Hippocampal formation (tissue), 2 donors: ENCODE measurements at places on chromosomes 16 and 17.

DNA sequence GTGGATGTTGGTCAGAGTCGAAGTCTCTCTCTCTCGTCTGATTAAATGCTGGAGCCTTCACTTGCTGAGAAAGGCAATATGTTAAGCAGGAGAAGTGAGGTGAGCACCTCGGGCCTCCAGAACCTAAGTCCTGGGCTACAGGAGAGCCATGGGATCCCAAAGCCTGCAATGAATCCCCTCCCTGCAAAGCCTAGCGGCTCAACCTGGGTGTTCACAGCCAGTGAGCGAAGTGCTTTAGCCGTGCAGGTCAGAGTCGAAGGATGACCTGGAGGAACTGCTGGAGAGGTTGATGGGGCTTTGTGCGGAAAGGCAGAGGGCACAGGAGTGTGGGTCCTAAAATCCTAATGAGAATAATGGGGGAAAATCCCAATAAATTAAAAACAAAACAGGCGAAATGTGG, 267.8 kb downstream of the ENGASE start:
- DNase-seq, result no peak

DNA sequence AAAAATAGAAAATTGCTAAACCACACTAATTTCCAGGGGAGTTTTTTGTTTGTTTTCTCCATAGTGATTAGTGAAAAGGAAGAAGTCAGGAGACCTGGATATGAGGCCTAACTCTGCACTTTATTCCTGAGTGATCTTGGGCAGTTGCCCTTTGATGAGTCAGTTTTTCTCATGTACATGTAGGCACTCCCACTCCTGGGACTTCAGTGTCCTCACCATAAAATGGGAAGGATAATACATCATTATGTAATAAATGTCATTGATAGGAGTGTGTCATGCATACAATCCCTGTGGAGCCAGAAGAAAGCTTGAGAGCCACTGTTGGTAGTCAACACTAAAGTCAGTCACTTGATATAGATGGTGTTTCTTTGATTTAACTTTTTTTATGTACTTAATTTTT, 32.5 kb downstream of the WIPF2 start:
- DNase-seq, result no peak

DNA sequence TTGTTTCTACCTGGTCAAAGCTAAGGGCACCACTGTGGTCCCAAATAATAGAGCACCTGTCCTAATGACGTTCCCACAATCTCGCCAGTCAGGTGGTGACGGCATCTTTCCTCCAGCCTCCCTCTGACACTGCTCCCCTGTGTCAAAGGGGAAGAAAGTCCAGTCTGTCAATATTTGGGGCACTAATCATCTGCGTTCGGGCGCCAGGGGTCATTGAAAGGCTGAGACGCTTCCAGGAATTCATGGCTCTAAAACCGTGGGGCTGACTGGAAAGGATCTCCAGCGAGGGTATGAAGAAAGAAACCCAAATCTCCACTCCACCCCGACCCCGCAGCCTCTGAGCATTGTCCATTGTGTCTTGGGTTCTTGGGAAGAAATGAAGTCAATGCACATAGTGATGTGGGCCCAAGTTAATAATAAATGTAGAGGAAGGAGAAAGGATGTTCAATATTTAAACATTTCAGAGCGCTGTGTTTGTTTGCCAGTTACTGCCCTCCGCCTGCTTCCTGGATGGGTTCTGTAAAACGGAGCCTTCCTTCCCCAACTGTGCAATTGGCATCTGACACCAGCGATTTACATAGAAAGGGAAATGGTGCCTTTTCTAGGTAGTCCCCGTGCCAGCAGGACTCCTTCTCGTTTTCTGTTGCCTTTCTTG, 103.2 kb downstream of the SOCS1 start:
- no peak for DNase-seq

DNA sequence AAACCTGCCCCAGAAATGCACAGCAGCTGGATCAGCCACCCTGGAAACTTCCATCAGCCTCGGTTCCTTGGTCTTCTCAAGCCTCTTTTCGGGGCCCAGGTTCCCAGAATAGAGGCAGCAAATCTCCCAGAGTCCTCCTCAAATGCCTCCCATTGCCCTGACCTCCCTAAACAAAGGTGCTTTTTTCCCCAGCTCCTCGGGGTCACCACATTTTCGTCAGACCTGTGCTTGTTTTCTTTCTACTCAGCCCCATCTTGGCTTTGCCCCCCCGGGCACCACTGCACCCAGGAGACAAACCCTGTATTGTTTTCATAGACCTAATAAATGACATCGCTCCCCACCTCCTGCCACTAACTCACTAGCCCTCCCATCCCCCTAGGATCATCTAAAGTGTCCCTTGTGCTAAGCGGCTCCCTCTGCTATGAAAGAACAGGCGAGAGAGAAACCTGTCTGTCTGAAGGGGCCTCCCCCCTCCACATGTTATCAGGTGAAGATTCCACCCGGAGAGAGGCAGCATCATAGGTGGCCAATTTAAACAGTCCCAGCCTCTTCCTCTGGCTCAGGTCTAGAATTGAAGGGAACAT, 451.1 kb downstream of the SOX9 start:
- no peak for DNase-seq

GRCh38 chr17:51442088-51442865, 181.9 kb downstream of the UTP18 start:
- DNase-seq, result no peak

DNA sequence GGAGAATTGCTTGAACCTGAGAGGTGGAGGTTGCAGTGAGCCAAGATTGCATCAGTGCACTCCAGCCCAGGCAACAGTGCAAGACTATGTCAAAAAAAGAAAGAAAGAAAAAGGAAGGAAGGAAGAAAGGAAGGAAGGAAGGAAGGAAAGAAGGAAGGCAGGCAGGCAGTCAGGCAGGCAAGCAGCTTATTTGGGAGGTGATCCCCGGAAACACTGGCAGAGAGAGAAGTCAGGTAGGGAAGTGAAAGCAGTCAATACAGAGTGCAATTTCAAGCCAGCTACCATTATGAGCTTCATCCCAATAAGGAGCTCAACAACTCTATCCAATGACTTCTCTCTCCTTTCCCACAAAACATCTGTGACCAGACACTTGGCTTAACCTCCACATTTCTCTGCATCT, 83.0 kb upstream of the TBC1D3K start:
- DNase-seq, result no peak

DNA sequence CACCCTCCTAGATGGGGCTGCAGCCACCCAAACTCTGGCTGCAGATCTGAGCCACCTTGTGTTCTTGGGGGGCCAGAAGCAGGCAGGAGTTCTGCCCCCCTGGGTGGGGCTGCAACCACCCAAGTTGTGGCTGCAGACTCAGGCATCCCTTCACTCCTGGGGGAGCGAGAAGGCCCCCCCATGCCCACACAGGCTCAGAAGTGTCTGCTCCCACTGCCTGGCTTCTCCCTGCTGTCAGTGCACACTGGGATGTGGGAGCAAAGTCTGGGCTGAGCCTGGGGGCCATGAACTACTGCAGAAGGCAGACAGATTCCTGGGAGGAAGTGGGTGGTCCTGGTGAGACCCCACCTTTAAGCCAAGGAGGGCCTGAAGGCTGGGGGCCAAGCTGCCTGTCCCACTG, 13.0 kb downstream of the MT1X start:
- no peak for DNase-seq

GRCh38 chr17:57257195-57257894, 1.0 kb downstream of the MSI2 start:
- no peak for DNase-seq

- DNase-seq, result no peak
These were observed 17.7 kb downstream of the VASN start for GRCh38 chr16:4389051-4389955.

- DNase-seq, result no peak
These were observed 23.4 kb upstream of the KRT24 start for GRCh38 chr17:40726919-40727318.

- no peak for DNase-seq
These were observed 174.2 kb downstream of the CYLD start for GRCh38 chr16:50916040-50916439.

GRCh38 chr16:64872101-64872500, 249.8 kb downstream of the CDH11 start:
- no peak for DNase-seq

GRCh38 chr17:2025220-2025621, at the start of gene RTN4RL1:
Gene RTN4RL1, minus strand, starts transcription at chr17:2025334. Its CDS starts 469 bp downstream, at chr17:2024865.
- peak; percentile 39 for DNase-seq

GRCh38 chr16:48433850-48434530, 48.8 kb upstream of the SIAH1 start:
- no peak for DNase-seq

- no peak for DNase-seq
These were observed 1.2 kb downstream of the CHST5 start for GRCh38 chr16:75534560-75535205.

GRCh38 chr16:68299571-68300453, 10.9 kb downstream of the SLC7A6OS start:
- no peak for DNase-seq

DNA sequence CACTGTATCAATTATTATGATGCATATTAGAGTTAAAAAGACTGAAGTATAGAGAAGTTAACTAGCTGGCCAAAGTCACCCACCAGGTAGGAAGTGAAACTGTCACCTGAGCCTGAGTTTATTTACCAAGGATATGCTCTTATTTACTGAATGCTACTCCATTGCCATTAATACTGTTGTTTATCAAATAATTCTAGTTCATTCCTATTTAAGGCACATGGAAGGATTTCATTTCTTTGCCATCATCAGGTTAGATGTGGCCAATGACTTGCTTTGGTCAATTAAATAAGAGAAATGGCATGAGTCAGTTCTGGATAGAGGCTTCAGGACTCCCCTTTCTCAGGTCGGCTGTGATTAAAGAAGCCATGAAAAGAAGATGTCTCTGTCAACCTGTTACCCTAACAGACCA, 169.6 kb downstream of the KCNJ2 start:
- DNase-seq, result no peak

DNA sequence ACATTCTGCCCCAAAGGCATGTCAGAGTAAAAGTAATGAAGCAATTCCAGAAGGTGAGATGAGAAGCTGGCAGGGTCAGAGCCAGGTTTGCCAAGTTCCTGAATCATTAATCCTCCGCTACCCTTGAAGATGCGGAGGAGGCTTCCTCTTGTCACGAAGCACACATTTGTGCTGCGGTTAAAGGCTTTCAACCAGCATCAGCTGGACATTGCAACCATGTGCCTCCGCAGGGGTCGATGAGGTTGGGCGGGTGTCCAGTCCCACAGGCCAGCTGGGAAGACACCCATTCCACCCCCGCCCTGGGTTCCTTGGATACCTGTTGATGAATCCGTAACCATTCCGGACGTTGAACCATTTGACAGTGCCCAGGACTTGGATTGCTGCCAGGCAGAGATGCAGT, 1.3 kb downstream of the YBX2 start:
- no peak for DNase-seq

DNA sequence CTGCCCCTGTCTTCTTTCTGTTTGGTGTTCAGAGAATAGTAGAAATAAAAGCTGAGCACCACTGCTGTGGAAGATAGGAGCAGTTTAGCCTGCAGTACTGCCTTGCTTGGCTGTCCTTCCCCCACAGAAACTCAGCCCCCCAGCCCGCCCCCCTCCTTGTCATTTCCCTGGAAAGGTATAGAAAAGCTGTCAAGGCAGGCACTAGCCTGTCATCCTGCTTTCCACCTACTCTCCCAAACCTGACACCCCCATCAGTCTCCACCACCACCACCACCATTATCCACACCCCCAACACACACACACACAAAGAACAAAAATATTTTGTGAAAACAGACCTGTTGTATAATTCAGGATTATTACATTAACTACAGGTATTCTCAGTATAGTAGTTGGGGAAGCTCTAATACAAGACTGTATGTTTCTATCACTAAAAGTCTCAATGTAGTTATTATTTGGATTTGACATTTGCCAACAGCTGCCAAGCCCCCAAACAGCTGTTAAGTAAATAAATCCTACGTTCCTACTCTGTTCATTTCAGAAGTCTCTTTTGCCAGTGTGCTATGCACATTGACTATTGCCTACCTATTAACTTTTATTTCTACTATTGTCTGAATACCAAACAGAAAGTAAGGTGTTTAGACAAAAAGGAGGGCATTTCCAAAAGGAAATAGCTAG, 128.8 kb downstream of the CYB561 start:
- no peak for DNase-seq

DNA sequence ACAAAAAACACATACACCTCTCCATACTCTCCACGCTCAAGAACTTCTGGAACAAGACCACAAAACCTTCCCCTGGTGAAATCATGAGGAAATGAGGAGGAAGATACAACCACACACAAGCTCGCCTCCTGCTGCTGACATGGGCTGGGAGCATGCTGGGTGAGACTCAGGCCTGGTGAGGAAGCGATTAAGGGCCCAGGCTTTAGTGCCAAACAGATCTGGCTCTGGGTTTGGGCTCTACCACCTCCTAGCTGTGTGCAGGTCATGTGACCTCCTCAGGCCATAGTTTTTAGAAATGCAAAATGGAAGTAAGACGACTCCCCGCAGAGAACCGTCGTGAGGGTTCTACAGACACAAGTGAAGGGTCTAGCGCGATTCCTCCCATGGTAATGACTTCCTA, 41.3 kb downstream of the VAC14 start:
- no peak for DNase-seq

GRCh38 chr17:75433218-75433783, 23.1 kb upstream of the TMEM94 start:
- DNase-seq, result no peak

DNA sequence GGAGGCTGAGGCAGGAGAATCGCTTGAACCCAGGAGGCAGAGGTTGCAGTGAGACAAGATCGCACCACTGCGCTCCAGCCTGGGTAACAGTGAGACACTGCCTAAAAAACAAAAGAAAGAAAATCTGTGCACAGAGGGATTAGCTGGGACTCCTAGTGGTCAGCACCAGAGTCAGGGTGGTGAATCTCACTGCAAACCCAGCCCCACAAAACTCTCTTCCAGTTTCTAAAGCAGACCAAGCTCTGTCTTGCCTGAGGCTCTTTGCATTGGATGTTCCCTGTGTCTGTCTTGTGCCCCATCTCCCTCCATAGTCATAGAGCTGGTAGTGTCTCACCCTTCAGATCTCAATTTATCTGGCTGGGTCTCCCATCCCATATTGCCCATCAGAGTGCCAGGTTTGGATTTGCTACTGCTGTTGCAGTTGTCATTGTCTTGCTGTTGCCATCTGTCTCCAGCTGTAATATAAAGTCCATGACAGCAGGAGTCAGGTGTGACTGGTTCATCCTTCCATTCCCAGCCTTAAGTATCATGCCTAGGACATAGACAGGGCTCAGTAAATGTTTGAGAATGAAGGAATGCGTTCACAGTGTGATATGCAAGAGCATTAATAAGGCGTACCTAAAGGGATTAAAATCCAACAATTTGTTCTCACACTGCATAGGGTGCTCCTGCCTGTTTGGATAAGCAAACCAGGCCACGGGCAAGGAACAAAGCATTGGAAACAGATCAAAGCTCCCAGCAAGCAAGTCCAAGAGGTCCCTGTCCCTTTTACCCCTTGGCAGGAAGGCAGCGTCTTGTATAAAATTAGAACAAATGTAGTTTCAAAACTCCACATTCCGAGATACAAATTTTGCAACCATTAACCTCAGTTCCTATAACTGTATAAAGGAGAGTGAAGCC, 614.6 kb upstream of the CDH5 start:
- DNase-seq, result no peak

- DNase-seq, result no peak
These were observed 25.3 kb downstream of the SRL start for GRCh38 chr16:4216596-4216995.

- DNase-seq, result no peak
These were observed 31.8 kb downstream of the HSBP1 start for GRCh38 chr16:83839561-83839960.
